ENCODE measurements at places on chromosomes 12 and 14.
A peak's percentile ranks its signal among the peaks of the same experiment; 100 is the strongest.

GRCh38 chr14:77026166-77026929 is 2.2 kb downstream of the IRF2BPL start:
- no peak for DNase-seq

DNA sequence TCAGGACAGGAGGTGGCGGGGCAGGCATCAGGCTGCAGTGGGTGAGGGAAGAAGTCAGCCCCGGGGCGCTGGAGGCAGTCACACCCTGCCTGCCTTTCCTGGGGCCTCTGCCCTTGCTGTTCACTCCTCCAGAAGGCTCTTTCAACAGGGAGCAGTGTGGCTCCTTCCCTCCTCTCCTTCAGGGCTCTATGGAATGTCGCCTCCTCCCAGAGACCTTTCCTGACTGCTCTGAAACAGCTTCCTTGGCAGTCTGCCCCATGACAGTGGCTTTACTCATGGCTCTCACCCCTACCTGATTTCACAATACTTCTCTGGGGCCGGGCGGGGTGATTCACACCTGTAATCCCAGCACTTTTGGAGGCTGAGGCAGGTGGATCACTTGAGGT is 7.1 kb downstream of the RHOF start:
- peak; percentile 91 for DNase-seq

GRCh38 chr14:69713993-69714679 is 52.8 kb upstream of the SRSF5 start:
- DNase-seq: no peak

- DNase-seq: no peak
Measured at GRCh38 chr14:66038212-66038611, 448.0 kb upstream of the CCDC196 start.

DNA sequence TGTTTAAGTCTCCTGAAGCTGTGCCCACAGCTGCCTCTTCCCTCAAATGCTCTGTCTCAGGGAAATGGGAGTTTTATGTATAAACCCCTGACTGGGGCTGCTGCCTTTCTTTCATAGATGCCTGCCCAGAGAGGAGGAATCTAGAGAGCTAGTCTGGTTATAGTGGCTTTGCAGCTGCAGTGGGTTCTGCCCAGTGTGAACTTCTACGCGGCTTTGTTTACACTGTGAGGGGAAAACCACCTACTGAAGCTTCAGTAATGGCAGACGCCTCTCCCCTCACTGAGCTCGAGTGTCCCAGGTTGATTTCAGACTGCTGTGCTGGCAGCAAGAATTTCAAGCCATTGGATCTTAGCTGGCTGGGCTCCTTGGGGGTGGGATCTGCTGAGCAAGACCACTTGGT is 36.9 kb downstream of the SCYL2 start:
- no peak for DNase-seq

Measured in RPMI7951 (cell line).